ENCODE measurements at places on chromosomes 5 and 9.
A peak's percentile ranks its signal among the peaks of the same experiment; 100 is the strongest.

DNA sequence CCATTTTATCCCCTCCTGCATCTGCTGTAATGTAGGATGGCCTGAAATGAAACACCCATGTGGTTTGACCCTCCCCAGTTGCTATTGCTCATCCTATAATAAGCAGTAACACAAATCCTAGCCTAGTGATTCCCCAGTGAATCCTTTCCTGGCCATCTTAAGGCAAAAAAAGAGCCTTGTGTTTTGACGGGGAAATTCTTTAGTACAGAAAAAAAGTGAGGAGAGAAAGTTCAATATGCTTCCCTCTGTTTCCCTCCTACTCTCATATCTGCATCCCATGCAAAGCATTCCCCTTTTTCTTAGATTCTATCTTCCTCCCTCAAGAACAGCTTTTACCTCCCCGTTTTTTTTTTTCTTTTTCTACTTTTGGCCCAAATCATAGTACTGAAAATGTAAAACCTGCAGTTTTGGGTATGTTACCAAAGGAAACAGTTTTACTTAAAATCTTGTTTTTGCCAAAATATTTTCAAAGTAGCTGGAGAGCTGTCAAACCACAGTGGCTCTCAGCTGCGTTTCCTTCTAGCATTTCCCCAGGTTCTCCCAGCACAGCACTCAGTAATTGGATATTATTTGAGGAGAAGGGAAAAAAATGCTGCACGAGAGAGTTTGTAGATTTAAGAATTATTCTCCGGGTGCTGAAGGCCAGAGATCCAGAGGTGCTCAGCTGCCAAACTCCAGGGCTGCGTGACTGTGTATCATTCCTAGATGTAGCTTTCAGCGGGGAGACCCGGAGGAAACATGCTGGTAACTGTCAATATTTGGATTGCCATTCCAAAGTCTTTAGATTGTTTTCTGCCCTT lies 321.4 kb downstream of the NPR3 start:
- no peak for DNase-seq

GRCh38 chr9:128621730-128622455 lies 34.8 kb downstream of the DYNC2I2 start:
- no peak for DNase-seq

DNA sequence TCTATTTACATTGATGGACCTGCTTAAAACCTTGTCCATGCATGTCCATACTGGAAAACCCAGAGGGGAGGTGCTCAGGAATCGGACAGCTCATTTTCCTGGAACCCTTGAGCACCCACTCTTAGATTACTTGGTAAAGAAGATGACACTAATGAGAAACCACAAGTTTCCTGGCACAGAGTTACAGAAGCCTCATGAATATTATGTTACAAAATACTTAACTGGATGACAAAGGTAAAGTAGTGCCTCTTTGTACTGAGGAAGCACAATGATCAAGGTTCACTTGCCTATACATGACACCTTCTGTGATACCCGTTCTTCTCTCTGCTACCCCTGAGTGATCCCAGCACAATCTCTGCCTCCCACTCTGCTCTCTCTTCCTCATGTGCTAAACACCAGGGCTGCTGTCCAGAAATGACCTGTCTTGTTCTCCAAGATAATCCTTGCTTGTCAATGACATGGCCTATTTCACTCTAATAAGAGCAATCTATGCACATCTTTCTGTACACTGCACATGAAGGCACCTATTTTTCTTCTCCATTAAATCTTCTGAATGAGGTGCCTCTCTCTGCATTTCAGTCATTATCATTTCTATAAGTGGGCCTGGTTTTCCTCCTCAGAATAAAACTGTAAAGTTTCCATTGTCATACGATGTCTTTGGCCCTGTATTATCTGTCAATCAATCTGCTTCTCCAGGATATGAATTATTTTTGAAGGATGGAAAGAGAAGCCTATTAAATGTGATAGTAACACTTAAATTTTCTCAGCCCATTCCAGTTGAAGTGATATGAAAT lies 684.0 kb upstream of the ACO1 start:
- DNase-seq = no peak

DNA sequence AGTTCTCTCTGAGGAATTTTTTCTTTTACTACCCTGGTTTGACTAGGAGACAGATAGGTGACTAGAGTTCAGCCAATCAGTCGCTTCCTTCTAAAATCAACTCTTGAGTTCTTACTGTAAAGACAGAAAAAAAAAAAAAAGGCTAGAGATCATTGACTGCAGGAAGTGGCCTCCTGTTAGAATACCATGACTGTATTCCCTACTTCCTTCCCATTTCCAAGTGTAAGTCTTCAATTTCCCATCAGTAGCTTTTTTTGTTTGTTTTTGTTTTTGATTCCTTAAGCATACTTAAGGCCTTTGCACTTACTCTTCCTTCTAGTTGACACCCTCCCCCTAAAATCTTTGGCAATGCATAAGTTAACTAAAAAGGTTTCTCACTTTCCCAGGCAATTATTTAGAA lies 154.3 kb downstream of the HMHB1 start:
- no peak for DNase-seq

DNA sequence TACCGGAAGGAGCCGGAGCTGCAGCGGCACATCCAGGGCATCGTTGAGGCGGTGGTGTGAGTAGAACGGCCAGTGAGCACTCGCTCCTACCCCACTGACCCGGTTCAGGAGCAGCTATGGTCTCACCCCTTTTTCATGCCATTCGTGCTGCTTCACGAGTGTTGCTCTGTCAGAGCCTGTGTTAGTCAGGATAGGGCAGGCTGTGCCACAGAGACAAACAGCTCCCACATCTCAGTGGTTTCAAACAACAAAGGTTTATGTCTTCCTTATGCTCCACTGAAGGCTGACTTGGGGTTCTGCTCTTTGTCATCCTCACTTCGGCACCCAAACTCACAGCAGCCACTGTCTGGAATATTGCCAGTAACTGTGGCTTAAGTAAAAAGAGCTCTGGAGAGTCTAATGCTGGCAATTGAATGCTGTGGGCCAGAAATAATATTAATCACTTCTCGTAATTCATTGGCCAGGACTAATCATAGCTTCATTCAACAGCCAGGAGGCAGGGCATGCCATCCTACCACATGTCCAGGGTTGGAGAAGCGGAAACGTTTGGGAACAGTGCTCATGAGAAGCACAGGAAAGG lies 28.4 kb downstream of the ARHGEF37 start:
- DNase-seq = no peak

DNA sequence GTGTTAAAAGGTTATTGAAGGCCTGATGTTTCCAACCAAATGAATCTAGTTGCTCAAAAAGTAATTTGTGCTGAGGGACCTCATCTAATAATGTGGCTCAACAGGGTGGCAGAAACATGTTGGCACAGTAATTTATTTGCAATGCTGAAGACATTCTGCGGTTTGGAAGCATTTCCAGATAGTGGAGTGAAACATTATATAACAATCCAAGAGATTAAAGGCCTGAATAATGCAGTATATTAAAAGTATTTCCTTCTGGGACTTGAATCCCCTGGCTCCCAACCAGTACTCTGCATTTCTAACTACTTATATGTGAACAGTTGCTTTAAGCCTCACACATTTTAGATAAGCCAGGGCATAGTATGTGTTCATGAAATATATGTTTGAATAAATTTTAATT lies 25.9 kb upstream of the ALDH1A1 start:
- no peak for DNase-seq

GRCh38 chr9:27943501-27943900 lies 370.2 kb upstream of the C9orf72 start:
- DNase-seq = no peak

- no peak for DNase-seq
These were observed 49.9 kb upstream of the GDNF start for GRCh38 chr5:37889612-37890317.

DNA sequence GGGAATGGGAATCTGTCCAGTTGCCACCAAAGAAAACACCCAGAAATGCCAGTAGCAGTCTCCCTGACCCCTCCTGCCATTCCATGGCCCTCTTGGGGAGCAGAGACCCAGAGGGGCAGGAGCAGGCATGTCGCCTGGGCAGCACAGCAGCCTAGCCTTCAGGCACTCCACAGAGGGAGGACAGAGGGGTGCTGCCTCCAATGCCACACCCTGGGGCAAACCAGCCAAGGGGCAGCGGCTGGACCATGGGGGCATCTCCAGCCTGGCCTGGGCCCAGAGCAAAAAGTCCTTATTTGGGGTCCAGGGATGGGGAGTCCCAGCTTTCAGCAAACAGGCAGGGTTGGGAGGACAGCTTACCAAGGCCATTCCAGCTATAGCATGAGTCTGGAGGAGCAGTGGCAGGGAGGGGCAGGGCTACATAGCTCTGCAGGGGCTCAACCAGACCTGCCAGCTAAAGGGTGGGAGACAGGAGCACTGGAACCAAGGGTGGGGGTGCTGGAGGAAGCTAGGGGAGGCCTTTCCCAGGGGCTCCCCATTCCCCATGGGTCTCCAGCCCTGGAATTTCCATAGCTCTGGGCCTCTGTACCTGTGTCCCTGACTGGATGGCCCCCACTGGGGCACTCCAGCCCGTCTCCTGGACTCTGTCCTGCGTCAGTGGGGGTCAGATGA lies 6.7 kb downstream of the BRD3 start:
- DNase-seq = no peak

- no peak for DNase-seq
These were observed 169.8 kb downstream of the MAN2A1 start for GRCh38 chr5:109859537-109859936.

GRCh38 chr9:82600536-82601292 lies 462.2 kb downstream of the RASEF start:
- DNase-seq = no peak

GRCh38 chr5:78006449-78006848 lies 230.3 kb upstream of the TBCA start:
- DNase-seq = no peak

DNA sequence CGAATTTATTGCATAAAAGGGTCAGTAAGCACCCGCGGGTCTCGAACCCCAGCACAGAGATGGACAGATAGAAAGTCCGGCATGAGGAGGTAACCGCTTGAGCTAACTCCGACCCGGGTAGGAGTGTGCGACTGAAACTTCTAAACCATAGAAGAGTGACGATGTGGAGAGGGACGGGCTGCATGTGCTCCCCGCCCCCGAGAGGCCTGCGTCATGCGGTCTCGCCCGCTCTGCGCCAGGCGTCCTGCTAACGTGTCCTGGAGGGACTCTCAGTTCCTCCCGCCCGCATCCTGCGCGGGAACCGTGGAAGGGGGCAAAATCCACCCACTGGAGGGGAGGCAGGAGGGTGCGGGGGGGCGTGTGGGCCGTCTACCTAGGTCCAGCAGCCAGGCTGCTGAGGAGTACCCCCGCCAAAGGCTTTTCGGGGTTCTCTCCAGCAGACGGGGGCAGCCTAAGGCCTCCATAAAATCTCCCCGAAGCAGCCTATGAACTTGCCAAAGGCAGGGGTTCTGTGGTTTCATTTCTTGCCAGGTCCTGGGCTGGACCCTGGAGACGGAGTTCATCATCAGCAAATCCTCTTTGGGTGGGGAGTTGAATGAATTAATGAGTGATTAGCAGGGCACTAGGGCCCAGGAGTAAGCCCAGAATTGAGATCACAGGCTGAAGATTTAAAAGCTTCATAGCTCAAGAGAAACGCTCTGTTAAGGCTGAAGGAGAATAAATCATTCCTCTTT lies 51.9 kb downstream of the TGFBI start:
- peak; percentile 7 for DNase-seq
